HFFc6 (cell line): ENCODE measurements at places on chromosomes 5 and 9. TPM values are rescaled to one million over a fixed set of nuclear protein-coding genes. Genes with fewer than 3 reads are reported as not detected.

DNA sequence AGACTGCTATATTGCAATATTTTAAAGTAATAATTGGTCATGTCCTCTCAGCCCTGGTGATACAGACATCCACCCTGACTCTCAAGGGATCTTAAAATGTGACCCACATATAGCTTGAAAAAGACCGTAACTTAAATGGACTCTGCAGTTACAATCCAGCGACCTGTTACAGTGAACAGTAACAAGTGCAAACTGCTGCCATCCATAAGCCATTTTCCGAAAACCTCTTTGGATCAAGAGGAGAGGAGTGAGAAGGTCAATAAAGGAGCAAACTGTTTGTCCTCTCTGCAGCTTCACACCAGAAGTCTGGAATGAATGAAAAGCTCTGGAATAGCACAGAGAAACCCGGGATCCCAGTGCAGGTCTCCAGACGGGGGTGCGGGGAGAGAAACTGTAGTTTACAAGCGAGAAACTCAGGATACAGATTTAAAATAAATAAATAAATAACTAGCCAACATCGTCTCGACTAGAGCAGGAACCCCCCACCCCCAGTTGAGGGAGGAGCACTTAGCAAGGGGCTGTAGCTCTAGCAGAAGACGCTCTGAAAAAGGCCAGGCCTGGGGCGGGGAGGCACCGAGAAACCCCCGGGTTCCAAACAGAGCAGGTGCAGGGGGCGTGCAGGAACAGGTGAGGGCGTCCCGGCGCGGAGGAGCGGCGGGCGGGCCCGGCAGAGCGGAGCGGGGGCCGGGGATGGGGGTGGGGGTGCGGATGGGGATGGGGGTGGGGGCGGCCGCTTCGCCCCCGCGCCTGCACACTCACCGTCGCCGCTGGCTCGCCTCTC, 572 bp downstream of the ZDHHC21 start:
- peak overlapping the region; percentile 96 for H3K4me3 ChIP-seq
- peaks cover 46% of the 10 kb centered on the region for H3K4me1 ChIP-seq
- no peak for DNase-seq
- H3K27ac ChIP-seq, result peak overlapping the region; percentile 74
- H3K27me3 ChIP-seq, result peaks cover 6% of the 10 kb centered on the region
- H3K36me3 ChIP-seq, result peaks cover 15% of the 10 kb centered on the region

DNA sequence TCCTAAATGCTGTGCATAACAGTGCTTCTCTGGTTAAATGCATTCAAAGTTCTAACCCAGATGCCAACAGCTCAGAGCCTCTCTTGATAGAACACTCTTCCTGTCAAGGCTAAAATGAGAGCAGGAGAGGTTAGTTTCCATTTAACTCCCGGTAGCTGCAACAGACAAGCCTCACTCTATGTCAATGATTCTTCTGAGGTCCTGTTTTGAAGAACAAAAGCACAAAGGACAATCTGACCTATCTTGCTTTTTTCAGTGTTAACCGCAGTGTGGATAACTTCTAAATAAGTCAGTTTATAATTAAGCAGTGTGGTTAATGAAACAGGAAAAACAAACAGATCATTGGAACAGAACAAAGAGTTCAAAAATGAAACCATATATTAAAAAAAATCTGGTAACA, 80.7 kb downstream of the ANKRD55 start:
- no peak overlapping the region for H3K4me3 ChIP-seq
- no peaks in the 10 kb centered on the region for H3K36me3 ChIP-seq
- H3K4me1 ChIP-seq, result peaks cover 32% of the 10 kb centered on the region
- no peaks in the 10 kb centered on the region for H3K27me3 ChIP-seq

GRCh38 chr5:146447734-146448380, 724 bp downstream of the TCERG1 start:
- H3K27ac ChIP-seq, result peak overlapping the region; percentile 99
- H3K36me3 ChIP-seq, result peaks cover 10% of the 10 kb centered on the region
- peak overlapping the region; percentile 98 for H3K4me3 ChIP-seq

- H3K36me3 ChIP-seq, result no peaks in the 10 kb centered on the region
- DNase-seq, result no peak
- H3K4me3 ChIP-seq, result no peak overlapping the region
- H3K27me3 ChIP-seq, result no peaks in the 10 kb centered on the region; the same call in 1 of the 2 replicates
- no peak overlapping the region for H3K27ac ChIP-seq
These were observed 6.9 kb downstream of the EXD3 start for GRCh38 chr9:137416006-137416562.

Gene ADAMTSL2
- 0.13 TPM in 1 of 3 replicates, not detected in the others for total RNA-seq
